ENCODE measurements at places on chromosomes 7 and 10.

DNA sequence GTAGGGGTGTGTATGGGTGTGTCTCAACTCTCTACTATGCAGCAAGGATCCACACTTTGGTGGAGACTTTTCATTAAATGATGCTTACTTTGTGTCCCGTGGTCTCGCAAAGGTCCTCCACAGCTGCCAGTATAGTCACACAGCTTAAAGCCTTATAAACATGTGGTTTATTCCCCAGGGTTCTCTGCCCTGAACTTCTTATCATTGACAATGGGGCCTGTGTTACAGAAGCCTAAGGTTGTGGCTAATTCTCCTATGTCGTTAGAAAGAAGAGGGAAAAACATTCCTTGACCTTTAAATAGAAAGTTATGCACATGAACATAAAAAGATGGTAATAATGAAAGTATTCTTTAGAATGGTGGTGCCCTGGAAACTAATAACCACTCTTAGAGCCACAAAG is 201.4 kb downstream of the INHBA start:
- DNase-seq = no peak

GRCh38 chr7:2936891-2937580 is 92.9 kb upstream of the GNA12 start:
- DNase-seq = no peak

DNA sequence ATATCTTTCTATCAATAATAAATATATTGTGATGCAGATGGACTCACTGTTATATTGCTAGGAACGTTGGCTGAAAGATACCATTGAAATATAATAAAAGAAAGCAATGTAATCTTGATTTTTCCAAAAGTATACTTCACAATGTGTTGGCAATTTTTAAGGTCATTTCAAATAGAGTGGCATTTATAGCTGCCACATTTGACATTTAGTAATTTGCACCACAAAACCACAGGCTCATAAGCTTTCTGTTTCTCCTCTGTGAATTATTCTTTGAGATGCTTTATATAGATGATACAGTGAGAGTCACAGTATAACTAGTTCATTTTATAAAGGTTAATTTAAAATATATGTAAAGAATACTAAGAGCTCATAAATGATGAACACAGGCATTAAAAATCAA is 44.6 kb downstream of the TMEM168 start:
- no peak for DNase-seq

DNA sequence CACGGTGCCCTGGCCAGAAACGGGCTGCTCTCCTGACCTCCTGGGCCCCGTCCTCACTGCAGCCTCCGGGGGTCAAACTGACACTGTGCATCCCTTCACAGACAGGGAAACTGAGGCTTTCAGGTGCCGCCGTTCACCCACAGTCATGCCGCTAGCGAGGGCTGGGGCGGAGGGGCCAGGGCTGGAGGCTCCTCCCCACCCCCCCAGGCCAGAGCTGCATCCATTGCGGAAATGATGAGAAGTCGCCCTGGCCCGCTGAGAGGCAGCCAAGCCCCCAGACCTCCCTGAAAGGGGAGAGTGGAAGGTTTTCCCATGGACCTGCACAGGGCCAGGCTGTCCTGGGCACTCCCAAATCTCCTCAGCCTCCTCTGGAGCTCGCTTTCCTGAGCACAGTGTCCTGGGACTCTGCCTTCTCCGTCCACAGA is 16.5 kb upstream of the INPP5A start:
- DNase-seq = no peak

GRCh38 chr10:97355571-97355975 is 21.0 kb upstream of the FRAT2 start:
- no peak for DNase-seq

DNA sequence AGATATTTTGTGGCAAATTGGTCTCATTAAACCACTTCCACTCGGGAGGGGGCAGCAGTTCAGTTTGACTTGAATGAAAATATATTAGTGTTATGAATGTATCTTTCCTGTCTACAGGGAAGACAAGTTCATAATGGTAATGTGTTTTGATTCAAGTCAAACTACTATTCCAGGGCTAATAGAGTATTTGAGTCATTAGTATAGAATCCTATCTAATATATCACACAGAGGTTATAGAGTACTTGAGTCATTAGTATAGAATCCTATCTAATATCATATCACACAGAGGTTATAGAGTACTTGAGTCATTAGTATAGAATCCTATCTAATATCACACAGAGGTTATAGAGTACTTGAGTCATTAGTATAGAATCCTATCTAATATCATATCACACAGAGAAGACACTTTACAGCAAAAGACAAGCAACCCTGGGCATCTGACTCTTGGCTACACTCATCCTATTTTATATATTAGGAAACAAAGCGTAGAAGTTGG is 199.7 kb upstream of the MAGI2 start:
- DNase-seq = peak; percentile 66

GRCh38 chr10:6175329-6176055 is 27.2 kb upstream of the PFKFB3 start:
- DNase-seq = no peak

DNA sequence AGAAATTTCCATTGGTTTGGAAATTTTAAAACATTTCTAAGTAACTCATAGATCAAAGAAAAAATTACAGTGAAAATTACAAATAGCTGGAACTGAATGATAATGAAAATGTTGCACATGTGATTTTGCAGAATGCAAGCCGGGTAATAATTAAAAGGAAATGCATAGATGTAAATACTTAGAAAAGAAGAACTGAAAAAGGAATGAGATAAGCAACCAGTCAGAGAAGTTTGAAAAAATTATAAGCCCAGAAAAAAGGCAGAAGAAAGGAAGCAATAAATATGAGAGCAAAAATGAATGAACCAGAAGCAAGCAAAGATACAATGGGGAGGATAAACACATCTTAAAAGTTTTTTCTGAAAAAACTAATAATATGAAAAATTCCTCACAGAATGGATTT is 3.2 kb upstream of the TMEM273 start:
- DNase-seq = no peak

GRCh38 chr10:101304316-101304715 is 49.6 kb upstream of the BTRC start:
- DNase-seq = no peak

Data from fibroblast of skin of right biceps (primary cell).